ENCODE measurements at places on chromosomes 11 and 22.

GRCh38 chr11:1532606-1533341 is 39.3 kb downstream of the DUSP8 start:
- DNase-seq = no peak

DNA sequence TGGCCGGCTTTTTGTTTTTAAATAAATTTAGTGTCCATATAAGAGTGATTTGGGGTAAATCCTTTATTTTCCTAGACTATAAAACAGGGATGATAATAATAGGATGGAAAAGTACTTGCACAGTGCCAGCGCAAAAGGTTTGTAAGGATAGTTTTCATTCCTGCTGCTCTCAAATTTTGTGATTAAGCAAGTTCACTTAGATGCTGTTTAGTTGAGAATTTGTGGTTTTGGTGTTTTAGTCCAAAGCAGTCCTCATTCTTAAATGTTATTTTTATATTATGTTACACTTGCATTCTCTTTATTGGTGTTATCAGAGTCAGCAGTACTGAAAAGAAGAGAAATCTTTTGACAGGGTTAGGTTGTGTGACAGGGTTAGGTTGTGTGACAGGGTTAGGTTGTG is 47.9 kb downstream of the PPP6R3 start:
- no peak for DNase-seq

DNA sequence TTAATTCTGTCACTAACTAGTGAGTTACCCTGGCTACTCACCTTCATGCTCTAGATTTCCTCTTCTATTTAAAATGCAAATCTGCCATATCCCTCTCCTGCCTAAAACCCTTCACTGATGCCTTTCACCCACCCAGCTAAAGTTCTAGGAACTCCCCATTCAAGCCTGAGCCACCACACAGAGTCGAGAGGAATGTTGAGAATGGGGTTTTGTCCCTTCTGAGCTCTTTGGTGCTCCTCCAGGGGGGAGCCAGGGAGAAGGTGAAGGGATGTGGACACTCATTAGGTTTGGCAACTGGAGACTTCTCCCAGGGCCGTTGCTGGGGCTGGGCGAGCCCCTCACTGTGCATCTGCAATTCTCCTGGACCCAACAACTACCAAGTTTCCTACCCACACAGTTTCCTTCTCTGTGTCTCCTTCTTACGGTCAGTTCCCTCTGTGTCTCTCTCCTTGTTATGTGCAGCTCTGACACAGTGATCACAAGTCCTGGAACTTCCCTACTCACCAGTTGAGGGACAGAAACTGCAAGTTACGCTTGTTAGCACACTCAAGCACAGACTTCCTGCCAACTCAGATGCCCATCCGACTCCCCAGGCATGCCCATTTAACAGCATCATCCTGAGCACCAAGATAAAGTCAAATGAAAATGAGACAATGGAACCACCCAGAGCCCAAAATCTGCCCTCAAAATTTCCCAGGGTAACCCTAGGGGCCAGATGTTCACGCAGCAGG is 6.5 kb upstream of the IL10RA start:
- DNase-seq = no peak

DNA sequence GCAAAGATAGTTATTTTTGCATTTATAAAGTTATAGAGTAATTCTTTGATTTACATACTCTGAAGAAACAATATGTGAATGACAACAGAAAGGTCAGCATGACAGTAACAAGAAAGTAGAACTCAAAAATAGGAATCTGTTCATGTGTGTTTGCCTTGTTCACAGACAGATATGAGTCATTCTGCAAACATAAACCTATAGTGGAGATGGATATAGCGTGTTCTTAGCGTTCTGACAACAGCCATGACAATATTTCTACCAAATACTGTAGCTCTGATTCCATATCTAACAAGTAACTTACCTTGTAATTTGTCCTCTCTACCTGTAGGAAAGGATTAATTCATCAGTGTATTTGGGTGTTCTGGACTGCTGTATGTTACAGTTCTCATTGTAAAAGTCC is 208.5 kb upstream of the MTMR2 start:
- no peak for DNase-seq

DNA sequence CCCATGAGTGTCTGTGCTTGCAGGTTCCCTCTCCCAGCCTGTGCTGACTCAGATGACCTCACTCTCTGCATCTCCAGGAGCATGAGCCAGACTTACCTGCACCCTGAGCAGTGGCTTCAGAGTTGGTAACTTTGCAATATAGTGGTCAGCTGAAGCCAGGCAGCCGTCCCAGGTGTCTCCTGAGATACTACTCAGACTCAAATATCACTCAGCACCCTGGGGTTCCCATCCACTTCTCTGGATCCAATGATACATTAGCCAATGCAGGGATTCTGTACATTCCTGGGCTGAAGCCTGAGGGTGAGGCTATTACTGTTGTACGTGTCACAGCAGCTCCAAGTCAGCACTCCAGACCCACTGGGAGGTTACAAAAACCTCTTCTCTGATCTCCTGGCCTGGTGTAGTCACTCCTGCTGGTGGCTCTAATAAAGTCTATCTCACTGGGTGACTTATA is 87.8 kb upstream of the TOP3B start:
- DNase-seq = no peak

DNA sequence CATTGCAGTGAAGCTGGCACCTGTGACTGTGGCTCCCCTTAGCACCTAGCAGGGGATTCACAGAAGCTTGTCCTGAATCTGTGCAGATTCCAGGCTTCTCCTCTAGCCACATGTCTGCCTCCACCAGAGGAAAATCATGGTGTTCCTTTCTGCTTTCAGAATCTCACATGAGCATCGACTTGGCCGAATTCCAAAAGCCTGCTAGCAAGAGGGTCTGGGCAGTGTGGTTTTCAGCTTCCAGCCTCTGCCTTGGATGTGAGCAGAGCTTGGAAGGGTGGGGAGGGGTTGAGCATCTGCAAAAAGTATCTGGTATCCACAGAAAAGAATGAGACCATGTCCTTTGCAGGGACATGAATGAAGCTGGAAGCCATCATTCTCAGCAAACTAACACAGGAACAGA is 911.1 kb downstream of the TBC1D22A start:
- no peak for DNase-seq

GRCh38 chr11:88406876-88407275 is 69.3 kb upstream of the CTSC start:
- no peak for DNase-seq

DNA sequence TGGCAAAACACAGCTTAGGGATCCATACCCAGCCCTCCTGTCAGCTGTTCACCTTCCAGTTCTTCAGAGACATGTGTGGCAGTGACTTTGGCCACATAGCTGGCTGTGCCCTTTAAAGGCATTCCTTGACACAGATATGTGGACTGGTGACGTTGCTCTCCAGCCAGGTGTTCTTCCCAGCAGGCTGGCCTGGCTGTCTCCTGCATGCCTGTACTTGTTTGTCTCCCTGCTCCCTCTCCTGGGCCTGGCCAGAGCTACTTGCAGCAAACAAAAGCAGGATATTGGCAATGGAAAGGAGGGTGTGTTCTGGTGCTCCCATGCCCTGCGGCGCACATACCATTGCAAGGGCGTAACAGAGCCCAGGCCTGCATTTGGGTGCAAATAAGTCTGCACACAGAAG is 38.3 kb downstream of the PIK3IP1 start:
- no peak for DNase-seq

DNA sequence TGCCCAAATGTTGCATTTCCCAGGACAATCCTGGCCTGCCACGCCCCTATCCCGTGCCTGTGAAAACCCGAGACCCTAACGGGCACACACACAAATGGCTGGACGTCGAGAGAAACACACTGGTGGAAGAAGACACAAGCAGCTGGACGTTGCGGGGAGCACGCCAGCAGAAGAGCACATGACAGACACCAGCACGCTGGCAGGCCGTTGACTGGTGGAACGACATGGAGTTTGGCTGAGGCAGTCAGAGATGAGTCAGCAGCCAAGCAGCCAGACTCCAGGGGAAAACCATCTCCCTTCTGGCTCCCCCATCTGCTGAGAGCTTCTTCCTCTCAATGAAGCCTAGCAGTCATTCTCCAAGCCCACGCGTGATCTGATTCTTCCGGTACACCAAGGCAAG is 606.7 kb upstream of the LRRC4C start:
- no peak for DNase-seq

DNA sequence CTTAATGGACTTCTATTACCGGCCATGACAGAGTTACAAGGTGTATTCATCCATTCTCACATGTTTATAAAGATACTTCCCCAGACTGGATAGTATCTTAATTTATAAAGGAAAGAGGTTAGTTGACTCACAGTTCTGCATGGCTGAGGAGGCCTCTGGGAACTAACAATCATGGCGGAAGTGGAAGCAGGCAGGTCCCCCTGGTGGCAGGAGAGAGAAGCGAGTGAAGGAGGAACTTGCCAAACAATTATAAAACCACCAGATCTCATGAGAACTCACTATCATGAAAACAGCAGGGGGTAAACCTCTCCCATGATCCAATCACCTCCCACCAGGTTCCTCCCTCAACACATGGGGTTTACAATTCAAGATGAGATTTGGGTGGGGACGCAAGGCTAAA is 170.0 kb upstream of the PDGFD start:
- DNase-seq = no peak

DNA sequence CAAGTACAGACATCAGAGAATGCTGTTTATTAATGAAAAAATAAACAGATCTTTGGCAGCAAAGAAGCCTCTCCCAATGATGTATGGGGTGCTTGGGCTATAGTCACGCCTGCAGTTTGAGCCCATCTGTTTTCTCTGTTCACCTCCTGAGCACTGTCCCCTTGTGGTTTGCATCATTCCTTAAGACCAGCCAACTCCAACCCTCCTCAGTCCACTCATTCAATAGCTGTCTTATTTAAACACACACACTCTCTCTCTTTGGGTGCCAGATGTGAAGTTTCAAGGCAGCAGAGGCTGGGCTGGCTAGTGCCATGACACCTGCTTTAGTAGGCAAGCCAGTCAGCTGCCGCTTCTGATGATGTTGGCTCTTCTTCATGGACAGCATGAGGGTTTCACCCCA is 58.1 kb downstream of the POLD3 start:
- DNase-seq = no peak

GRCh38 chr11:47067401-47067800 is 109.3 kb downstream of the ARFGAP2 start:
- DNase-seq = no peak

DNA sequence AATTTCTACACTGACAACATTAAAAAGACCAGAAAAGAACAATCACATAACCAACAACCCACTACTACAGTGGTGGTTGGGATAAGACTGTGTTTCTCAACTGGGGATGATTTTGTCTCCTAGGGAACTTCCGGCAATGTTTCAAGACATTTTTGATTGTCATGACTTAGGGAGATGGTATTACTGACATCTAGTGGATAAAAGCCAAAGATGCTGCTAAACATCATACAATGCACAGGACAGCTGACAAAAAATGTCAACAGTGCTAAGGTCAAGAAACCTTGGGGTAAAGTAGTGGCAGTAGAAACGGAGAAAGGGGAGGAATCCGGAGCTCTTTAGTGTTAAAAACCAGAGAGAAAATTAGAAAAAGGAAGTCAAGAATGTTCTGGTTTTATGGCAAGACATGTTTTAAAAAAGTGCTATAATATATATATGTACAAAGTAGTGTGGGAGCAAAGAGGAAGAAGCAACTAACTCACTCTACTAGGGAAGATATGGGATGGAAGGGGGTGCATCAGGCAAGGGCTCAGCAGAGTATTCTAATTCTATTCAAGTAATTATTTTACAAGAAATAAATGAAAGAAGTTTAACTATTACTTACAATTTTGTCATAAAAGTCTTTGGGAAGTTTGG is 37.2 kb downstream of the CKAP5 start:
- DNase-seq = no peak

DNA sequence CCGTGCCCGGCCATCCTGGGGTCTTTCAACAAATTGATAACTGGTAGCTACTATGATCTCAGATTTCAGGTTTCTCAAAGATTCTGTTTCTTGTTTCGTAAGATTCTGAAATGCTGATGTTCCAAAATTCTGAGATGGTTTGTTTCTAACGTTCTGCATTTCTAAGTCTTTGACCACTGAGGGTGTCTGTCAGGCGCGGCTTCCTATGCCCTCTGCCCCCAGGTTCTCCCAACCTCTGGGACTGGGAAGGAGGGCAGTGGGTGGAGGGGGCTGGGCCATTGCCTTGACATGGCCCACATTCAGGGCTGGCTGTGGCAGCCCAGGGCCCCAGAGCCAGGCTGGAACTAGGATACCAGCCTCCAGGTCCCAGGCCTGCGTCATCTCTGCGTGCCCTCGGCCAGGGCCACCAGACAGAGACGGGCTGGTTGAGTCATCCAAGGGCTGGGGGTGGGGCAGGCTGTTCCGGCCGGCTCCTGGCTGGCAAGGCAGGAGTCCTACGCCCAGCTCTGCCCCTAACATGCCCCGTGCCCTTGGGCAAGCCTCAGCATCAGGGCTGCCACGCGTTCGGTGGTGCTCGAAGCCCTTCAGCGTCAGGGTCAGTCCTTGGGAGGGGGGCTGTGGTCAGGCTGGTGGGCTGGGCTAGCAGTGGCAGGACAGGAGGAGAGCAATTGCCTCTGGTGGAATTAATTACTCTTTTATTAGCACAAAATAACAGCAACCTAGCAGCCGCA is 5.2 kb downstream of the TMEM134 start:
- DNase-seq = no peak

Data from KG1 (cell line).